ENCODE measurements at places on chromosomes 3 and 15.
A peak's percentile ranks its signal among the peaks of the same experiment; 100 is the strongest.

DNA sequence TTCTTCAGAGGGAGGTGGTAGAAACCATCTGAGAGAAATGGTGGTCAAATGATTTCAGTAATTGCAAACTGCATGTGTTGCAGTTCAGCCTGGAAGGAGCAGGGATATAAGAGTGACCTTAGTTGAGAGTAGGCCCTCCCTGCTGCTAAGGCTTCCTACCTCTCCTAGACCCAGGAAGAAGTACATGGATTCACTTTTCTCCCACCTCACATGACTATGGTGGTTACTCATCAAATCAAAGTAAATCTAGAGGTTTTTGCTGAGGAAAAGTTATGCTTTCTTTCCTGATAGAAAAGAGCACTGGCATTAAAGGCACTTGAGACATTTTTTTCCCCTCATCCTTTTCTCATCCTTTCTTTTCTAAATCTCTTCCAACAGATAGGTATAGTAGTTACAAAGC lies 43.2 kb upstream of the LEKR1 start:
- DNase-seq: no peak

DNA sequence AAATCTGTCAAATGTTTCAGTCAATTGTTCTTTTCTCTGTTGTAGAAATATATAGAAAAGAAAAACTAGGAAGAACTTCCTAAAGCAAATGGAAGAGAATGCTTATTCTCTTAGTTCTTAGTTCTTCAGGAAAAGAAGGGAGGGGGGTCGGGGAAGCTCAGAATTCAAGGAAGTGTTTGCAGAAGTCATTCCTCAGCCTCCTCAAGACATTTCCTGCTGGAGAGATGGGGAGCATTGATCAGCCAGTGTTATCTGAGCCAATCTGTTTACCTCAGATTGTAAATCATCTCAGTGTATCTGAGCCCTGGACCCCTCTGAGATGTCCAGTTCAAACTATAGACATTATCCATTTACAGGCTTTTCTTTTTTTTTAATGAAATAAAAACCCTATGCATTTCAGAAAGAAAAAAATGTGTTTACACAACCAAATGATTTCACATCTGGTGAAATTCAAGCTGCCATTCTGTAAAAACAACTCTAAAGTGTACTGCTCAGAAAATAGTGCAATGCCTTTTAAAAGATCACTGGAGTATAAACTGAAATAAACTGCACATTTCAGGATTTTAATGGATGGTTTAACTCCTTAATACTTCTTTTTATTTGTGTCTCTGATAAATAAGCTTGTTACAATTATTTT lies 460.7 kb downstream of the ROBO1 start:
- DNase-seq: no peak

- no peak for DNase-seq
Observed at GRCh38 chr3:48187301-48187578, 977 bp downstream of the CDC25A start.

GRCh38 chr3:59171491-59171890 lies 121.7 kb upstream of the CFAP20DC start:
- no peak for DNase-seq

DNA sequence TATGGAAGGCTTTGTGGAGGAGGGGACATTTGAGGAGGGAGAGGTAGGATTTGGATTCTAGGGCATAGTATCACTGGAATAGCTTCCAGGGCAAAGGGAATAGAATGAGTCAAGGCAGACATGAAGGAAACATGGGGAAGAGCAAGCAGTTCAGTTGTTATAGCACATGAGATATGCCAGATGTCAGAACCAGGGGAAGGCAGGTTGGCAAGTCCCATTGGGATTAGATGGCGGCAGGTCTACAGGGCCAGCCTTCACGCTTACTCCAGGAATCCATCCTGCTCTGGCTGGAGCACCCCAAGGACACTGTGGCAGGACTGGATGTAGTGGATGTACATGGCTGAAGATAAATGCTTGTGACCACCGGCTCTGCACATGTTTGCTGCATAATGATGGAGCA lies 120.4 kb upstream of the ST8SIA2 start:
- DNase-seq: no peak

GRCh38 chr15:98904544-98904943 lies 103.0 kb downstream of the PGPEP1L start:
- no peak for DNase-seq

- no peak for DNase-seq
Observed at GRCh38 chr3:35944926-35945710, 305.8 kb downstream of the ARPP21 start.

DNA sequence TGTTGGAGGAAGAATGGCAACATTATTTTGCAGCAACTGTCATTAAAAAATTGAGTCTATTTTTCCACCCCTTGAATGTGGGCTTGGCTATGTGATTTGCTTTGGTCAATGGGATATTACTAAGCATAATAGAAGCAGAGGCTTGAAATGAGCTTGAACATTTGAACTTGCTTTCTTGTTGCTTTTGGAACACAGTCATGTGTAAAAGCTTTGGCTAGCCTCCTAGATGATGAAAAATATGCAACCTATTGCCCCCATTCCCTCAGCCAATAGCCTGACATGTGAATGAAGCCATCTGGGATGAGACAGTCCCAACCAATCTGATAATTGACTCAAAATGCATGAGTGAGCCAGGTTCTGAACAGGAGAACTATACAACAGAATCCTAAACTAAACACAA lies 78.4 kb downstream of the PLSCR2 start:
- DNase-seq: no peak

DNA sequence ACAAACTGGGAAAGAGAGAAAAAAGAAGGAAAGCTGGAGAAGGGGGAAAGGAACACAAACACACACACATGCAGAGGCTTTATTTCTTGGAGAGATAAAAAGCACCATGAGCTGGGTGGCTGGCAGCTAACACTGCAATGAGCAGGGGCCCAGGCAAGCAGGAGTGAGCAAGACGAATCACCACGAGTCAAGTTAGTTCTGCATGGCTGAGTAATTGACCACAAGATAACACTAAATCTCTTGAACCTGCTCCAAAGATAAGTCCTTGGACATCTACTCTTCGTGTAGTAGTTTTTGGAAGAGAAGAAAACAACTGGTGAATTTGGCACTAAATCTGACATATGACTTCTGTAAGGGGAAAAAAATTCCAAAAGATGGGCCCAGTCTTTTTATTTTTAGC lies 100.9 kb downstream of the MYO5A start:
- no peak for DNase-seq

- DNase-seq: no peak
Observed at GRCh38 chr3:180175572-180175971, 138.8 kb upstream of the PEX5L start.

DNA sequence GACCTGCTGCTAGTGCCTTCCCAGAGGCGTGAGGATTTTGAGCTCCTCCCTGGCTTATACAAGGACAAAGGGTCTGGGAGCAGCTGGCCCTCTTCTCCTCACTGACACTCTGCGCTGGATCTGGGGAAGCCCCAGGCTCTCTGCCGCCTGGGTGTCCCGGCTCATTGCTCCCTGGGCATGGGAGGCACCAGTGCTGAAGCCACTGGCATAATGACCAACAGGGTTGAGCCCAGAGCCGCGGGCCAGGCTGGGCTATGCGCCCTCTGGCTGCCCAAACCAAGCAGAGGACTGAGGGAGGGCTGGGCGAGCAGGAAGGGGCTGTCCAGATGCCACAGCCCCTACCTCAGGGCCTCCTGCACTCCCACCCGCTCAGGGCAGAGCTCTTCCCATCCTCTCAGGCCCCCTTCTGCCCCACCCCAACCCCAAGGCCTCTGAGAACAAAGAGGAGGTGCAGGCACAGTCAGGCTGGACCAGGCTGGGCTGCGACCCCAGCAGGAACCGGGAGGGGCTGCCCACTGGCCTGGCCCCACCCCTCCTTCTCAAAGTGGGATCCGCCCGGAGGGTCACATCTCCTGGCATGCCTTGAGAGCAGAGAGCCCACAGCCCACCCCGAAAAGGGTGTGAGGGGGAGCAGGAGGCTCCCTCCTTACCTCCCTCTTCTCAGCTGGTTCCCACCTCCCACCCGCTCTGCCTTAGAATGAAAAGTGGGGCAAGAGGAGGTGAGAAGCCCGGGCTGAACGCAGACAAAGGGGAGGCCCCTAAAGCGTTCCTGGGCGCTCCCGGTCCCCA lies 1.6 kb downstream of the LINGO1 start:
- peak; percentile 21 for DNase-seq

DNA sequence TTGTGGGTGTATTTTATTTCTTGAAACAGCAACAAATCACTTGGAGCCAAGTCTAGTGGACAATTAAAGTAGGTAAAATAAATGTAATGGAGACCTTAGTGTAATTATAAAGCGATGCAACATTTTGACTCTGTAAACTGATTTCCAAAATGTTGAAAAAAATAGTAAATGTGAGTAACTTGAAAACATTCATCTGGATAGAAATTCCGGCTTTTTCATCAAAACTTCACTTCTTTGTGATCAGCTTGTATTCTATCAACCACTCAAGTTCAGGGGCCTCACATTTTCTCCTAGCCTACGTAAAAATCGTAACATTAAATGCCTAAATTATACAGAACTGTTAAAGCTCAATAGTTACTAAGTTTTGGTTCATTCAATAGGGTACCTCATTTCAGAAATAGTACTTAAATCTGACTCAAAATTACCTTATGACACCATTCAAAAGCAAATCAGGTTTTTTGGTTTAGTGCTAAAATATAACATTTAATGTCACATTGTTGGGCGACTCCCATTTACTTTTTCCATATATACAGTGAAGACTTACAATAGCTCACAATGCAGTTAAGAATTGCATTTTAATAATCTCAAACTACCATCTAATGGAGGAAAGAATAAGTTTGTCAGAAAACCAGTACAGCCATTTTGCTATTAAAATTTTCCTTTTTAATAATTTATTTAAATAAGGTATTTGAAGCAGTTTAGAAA lies 12.7 kb downstream of the CCNL1 start:
- no peak for DNase-seq

DNA sequence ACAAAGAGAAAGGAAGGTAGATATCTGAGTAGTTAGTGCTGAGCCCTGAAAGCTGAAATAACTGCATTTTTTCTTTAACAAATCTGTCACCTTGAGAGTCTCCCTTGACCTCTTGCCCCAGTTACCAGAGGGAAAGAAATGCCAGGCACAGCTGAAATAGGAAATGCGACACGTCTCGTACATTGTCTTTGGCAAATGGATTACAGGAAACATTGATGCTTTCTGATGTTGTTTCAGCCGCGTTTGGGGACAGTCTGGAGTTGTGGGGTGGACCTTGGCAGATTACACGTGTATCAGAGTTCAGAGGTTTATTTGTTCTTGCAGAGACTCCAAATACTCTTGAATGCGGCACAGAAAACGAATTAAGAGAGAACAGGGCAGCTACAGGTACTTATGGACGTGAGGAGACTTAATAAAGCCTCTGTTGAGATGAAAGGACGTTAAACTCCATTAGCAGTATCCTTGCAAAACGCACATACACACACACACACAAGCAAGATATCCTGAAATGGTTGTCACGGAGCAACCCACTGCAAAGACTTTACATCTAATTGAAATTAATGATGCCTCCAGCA lies 272.8 kb upstream of the RORA start:
- no peak for DNase-seq

DNA sequence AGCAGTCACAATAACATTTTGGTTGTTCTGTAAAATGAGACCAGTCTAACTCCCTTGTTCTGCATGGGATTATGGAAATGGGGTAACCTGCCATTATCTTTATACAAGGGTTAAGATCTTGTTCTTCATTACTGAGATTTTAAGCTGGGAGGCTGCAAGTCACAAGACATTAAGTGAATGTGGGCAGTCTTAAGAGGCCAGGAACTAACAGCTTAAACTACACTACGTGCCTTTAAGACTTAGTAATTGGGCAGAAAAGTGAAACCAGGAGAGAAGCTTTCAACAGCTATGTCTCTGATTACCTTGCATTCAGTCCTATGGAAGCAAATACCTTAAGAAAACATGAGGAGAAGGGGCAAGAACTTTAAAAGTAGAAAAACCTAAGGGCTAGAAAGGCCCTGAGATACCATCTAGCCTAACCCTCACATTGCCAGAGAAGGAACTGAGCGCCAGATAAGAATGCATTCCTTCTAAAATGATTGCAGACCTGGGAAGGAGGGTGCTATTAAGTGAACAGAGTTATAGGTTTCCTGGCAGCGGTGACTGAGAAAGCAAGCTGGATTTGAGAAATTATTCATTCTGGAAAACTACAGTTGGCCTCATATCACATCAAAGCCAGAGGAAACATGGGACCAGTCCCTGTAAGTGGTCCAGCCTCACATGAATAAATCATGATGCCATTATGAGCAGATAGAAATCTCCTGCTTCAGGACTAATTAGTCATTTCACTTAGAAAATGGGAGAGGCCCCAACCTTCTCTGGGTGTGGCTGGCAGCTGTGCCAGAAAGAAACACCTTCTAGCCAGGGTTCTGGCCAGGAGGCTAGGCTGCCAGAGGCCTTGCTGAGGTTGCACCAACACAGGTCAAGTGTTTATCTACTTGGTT lies 32.9 kb downstream of the DAPK2 start:
- DNase-seq: no peak

GRCh38 chr3:49387721-49388120 lies 24.1 kb downstream of the RHOA start:
- no peak for DNase-seq

GRCh38 chr15:70526221-70526973 lies 237.0 kb downstream of the UACA start:
- no peak for DNase-seq

GRCh38 chr3:127857333-127857732 lies 35.0 kb upstream of the MGLL start:
- DNase-seq: no peak

DNA sequence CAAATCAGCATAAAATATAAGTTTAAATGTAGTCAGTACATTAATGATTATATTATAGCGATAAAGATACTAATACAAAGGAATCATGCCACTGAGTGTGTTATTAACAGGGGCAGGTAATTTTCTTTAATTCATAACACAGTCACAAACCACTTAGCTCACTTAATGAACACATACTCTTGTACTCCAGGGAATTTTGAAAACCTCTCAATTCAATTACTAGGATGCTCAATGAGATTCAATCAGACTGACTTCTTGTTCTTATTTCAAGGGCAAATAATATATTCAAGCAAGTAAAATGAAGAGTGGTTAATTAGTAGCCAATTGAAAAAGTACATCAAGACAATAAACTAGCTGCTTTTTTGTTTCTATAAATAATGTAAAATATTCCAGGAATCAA lies 5.8 kb upstream of the SUCNR1 start:
- DNase-seq: no peak

- no peak for DNase-seq
Observed at GRCh38 chr3:177069514-177070329, 127.6 kb downstream of the TBL1XR1 start.

DNA sequence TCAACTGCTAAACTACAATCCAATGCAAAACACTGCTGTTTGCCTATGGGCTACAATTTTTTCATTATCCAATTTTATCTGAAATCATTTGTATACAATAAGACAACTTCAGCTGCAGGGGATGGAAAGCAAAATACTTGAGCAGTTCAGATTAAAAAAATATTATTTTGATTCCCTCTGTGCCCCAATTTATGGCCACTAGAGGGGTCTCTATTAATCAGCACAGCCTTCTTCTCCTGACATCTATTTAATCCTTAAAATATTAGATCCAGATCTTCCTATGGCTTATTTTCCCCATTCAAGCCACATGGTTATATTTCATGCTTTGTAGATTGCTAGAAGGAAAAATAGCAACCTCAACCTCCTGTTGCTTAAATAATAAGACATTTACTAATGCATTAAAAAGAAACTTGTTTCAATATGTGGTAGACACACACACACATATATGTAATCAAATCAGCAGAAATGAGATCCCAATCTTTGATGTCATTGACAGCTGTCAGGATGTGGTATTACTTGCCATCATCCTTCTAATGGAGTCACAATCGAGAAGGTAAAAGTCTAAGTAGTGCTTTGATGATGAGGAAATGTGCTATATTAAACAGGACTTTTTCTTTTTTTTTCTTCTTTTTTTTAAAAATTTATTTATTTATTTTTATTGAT lies 104.2 kb downstream of the P2RY1 start:
- DNase-seq: no peak
